NCI-H2171 treated with DMSO at 0.1 percent for 48 hours (cell line): ENCODE measurements at places on chromosomes 1 and 21.

GRCh38 chr1:3443807-3444206, 10.7 kb upstream of the ARHGEF16 start:
- no peak for DNase-seq

GRCh38 chr1:28132171-28133167, 44.0 kb downstream of the PTAFR start:
- no peak for DNase-seq

- no peak for DNase-seq
Observed at GRCh38 chr21:34946916-34947534, 102.1 kb downstream of the RUNX1 start.

GRCh38 chr1:212221801-212222200, 63.4 kb upstream of the PPP2R5A start:
- no peak for DNase-seq

GRCh38 chr1:213519098-213519497, 468.1 kb downstream of the RPS6KC1 start:
- peak; percentile 16 for DNase-seq

DNA sequence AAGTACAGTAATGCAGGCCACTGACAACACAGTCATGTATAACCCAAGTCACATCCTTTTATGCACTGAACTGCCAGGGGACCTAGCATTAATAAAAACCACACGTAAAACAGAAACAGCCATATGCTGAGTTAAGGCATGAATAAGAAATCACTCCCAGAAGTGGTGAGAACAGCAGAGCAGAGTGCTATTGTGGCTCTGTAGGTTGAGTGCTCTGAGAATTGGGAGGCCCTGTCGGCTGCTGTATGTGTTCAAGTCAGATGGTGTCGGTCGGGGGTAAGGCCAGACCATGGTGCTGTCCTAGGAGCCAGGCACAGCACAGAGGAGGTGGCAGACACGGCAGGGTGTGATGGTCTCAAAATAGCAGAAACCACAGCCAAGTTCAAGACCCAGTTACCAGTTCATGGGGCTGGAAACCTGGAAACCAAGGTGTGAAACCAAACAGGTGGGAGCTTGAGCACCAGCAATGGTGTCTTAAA, 126.6 kb upstream of the COA6 start:
- DNase-seq = no peak

GRCh38 chr1:4169991-4170390, 269.9 kb upstream of the C1orf174 start:
- DNase-seq = no peak

DNA sequence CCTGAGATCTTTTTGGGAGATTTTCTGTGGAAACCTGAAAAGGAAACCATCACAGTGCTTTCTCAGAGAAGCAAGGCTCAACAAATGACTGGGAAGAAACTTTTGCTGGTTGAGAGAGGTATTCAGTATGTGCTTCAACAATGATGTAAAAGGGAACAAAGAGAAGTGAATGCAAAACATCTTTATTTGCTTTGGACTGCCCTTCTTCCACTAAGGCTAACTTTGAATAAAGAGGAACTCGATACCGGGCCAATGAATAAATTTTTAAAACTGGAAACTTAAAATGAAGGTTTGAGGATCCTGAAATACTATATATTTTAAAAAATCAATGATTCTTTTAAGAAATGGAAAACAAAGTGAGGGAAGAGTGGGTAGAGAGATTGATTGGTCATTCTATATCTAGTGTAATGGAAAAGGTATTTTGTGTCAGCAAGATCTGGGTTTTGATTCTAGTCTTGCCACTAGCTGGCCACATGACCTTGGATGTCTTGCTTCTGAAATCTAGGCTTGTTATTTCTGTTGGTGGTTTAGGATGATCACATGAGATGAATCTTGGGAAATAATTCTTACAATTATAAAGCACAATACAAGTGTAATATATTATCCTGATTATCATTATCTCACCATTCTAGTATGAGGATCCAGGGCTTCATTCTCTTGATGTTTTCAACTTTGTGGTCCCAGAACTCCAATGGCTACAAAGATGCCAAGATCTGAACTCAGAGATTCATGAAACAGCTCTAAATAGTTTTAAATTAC, 34.6 kb upstream of the APOBEC4 start:
- DNase-seq = no peak

- DNase-seq = no peak
Observed at GRCh38 chr1:44110916-44111315, 7.7 kb upstream of the KLF17 start.

DNA sequence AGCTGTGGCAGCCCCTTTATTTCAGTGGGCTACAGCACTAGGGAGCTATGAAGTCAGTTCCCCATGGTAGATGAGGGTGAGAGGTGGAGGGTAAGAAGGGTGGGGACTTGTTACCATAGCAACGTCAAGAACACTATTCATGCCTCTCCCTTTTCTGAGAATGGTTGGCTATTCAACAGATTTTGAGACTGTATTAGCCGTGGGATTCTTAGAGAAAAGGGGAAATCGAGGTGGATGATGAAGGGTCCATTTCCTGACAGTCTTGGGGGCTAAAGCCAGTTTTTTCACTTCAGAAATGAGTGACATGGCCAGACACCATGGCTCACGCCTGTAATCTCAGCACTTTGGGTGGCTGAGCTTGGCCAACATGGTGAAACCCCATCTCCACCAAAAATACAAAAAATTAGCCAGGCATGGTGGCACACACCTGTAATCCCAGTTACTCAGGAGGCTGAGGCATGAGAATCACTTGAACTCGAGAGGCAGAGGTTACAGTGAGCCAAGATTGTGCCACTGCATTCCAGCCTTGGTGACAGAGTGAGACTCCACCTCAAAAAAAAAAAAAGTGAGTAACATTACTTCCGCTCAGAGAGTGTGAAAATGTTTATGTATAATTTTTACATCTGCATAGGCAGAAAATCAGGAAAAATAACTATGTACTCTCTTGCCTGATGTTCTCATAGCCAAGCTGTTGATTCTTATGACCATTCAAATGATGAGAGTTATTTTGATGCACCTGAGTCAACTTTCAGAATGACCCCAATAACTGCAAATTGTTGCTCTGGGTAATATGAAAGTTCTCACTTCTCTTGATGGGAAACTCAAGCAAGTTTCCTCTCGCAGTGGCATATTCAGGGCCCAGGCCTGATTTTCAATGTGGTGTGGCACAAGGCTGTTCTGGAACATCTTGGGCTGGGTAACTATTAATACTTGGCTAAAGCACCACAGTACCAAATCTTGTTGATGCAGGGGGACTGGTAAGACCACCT, 23.2 kb upstream of the RGSL1 start:
- DNase-seq = no peak

DNA sequence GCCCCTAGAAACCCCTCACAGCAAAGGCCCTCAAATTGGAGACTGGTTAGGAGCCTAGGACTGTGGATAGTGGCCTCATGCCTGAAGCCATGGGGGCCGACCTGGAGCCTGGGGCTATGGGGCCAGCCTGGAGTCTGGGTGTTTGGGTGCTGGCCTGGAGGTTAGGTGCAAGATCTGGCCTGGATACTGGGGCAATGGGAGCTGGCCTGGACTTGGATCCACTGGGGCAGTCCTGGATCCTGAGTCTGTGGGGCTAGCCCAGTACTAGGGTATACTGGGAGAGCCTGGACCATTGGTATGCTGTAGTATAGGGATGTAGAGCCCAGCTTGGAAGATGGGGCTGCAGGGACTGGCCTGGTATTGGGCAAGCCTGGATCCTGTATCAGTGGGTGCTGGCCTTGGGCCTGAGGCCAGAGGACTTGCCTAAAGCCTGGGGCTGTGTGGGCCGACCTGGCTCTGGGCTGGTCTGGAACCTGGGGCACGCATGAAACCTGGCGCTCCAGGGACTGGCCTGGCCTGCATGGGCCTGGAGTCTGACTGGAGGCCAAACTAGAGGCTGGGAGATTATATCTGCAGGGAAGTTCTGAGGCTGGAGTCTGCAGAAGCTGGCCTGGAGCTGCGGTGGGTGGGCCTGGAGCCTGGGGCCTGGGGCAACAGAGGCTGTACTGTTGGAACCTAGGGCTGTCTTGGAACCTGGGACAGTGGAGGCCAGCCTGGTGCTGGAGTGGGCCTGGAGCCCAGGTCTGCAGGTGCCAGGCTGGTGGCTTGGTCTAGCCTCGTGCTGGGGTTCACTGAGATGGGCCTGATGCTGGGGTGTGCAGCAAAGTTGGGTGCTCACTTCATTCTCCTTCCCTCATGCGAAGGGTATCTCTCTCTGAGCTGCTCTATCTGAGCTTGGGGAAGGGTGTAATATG, 12.6 kb upstream of the DENND1B start:
- DNase-seq = no peak

DNA sequence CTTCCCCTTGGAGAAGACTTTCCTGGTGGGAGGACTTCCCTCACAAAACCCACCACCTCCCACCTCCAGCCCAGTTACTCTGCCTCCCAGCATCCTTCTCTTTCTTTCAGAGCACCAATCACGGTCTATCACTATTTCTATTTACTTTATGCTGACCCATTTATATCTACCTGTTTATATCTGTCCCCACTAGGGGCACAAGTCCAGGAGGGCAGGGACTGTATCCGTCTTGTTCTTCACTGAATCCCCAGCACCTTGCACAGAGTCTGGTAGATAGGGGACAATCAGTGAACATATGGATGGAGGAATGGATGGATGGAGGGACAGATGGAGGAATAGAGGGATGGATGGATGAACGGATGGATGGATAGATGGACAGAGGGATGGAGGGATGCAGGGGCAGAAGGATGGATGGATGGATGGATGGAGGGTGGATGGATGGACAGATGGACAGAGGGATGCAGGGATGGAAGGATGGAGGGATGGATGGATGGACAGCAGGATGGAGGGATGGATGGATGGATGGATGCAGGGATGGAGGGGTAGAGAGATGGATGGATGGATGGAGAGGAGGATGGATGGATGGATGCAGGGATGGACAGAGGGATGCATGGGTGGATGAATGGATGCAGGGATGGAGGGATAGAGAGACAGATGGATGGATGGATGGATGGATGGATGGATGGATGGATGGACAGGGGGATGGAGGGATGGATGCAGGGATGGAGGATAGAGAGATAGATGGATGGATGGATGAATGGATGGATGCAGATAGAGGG, 5.5 kb downstream of the C1QB start:
- no peak for DNase-seq

GRCh38 chr1:237270353-237270752, 228.4 kb downstream of the RYR2 start:
- no peak for DNase-seq

GRCh38 chr1:13725714-13726175, 25.8 kb downstream of the PRDM2 start:
- DNase-seq = peak; percentile 9

DNA sequence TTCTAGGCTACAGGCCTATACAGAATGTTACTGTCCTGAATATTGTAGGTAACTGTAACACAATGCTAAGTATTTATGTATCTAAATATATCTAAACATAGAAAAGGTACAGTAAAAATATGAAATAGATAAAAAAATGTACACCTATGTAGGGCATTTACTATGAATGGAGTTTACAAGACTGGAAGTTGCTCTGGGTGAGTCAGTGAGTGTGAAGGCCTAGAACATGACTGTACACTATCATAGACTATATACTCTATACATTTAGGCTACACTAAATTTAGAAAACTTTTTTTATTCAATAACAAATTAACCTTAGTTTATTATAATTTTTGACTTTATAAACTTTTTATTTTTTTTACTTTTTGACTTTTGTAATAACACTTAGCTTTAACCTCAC, 136.9 kb downstream of the DUSP10 start:
- no peak for DNase-seq

GRCh38 chr1:109432336-109432735, 6.1 kb upstream of the PSMA5 start:
- DNase-seq = no peak

- DNase-seq = no peak
Observed at GRCh38 chr1:32873484-32873883, 2.8 kb upstream of the FNDC5 start.

GRCh38 chr21:14356746-14357145, 26.2 kb downstream of the HSPA13 start:
- no peak for DNase-seq

GRCh38 chr1:36975642-36976041, 58.7 kb downstream of the GRIK3 start:
- no peak for DNase-seq

GRCh38 chr1:10438677-10439163, 8.5 kb downstream of the CENPS start:
- DNase-seq = no peak

DNA sequence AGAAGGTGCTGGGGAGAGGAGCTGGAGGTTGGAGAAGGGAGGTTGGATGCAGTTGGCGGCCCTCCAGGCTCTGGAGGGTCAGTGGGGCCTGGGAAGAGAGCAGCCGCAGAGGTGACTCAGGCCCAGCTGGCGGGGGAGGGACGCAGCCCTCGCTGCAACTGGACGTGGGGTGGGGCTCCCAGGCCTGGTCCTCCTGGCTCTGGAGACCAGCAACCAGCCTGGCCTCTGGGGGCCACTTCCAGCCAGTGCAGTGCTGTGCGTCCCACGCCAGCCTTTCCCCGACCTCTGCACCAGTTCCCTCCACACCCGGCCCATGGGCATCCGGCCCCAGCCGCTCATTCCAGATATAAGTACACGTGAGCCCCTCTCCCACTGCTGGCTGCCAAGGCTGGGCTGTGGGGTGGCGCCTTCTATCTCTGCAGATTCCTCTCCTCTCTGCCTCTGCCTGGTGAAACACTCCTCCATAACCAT, 38.0 kb upstream of the COL18A1 start:
- no peak for DNase-seq

- no peak for DNase-seq
Observed at GRCh38 chr1:15120251-15120945, 33.1 kb upstream of the TMEM51 start.

DNA sequence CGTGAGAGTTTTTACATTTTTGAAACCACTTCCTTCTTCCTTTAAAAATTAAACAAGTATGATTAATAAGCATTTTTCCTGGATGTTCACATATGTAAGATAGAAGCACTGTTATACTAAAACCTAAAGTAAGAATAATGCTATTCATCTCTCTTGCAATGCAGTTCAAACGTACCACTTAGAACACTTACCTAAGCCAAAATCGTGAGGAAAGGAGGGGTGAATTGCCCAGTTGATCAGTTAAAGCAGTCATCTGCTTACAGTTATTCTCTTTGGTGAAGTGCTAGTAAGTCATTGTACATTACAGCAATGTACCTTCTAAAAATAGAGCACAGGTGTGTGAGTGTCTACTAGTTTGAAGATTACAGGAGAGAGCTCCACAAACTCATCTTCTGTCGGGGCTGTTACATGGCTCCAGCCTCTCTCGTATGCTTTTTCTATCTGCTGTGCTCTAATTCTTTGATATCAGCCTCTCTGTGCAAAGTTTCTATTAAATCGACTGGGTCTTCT, 3.4 kb downstream of the NCAM2 start:
- DNase-seq = no peak

GRCh38 chr1:70353601-70354331, 756 bp downstream of the ANKRD13C start:
- DNase-seq = peak; percentile 54
